ENCODE measurements at places on chromosomes 7 and 10.

GRCh38 chr7:79281426-79281825, 172.0 kb downstream of the MAGI2 start:
- DNase-seq: no peak

- no peak for DNase-seq
Measured at GRCh38 chr10:58994226-58995057, 182.0 kb upstream of the PHYHIPL start.

DNA sequence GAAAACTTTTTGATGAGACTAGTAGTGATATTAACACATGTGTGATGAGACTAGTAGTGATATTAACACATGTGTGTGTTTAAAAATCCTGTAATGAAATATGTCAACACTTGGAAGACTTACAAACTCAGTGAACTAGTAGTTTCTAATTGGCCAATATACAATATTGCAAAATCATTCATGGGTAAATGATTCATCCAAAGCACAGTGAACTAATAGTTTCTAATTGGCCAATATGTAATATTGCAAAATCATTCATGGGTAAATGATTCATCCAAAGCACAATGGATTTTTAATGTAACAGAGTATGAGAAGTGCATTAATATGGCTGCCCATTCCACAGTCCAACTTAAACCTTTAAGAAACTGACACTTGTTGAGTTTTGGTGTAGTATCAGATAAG, 77.8 kb downstream of the ATAD1 start:
- no peak for DNase-seq

GRCh38 chr10:101358706-101359300, 4.8 kb downstream of the BTRC start:
- DNase-seq: no peak

DNA sequence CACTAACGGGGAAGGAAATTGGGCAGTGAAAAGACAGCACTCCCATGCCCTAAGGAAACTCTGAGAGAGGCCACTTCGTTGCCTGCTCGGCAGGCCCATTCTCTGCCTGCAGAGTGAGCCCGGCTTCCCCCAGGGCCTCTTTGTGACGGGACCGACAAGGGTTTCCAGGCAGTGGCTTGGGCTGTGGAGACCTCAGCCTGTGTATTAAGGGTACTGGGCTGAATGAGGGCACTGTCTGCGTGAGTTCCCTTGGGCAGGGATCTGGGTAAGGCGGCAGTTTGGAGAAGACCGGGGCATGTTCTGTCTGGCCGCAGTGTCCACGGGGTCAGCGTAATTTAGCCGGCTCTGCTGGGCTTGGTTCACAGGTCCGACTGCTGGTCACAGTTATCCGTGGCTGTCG, 237.2 kb downstream of the MGMT start:
- DNase-seq: no peak

- DNase-seq: peak; percentile 32
Measured at GRCh38 chr10:24449321-24449740, 240.4 kb downstream of the KIAA1217 start.

- no peak for DNase-seq
Measured at GRCh38 chr7:151700586-151701165, 176.2 kb downstream of the PRKAG2 start.

- DNase-seq: no peak
Measured at GRCh38 chr10:5752301-5752871, 60.8 kb downstream of the GDI2 start.

GRCh38 chr7:2791390-2791789, 52.7 kb downstream of the GNA12 start:
- no peak for DNase-seq

- DNase-seq: no peak
Measured at GRCh38 chr10:15640536-15641085, 79.1 kb downstream of the ITGA8 start.

DNA sequence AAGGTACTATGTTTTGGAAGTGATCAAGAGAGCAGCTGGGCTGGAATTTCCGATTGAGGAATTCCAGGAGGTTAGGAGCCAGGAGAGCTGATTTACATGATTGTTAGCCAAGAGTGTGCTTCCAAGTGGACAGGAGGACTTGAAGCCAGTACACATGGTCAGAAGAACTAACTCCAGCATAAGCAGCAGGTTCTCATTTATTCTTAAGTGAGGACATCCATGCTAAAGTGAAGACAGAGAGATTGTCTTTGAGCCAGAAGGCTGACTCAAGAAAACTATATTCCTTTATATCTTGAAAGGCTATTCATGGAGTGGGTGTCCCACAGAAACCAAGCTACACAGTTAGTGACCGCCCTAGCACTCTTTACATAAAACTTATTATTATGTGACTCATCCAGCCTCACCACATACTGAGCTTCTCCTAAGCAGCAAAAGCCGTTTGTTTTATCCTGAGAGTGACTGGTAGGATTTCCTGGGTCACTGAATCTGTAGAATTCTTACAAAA, 56.7 kb upstream of the SEMA3A start:
- no peak for DNase-seq

DNA sequence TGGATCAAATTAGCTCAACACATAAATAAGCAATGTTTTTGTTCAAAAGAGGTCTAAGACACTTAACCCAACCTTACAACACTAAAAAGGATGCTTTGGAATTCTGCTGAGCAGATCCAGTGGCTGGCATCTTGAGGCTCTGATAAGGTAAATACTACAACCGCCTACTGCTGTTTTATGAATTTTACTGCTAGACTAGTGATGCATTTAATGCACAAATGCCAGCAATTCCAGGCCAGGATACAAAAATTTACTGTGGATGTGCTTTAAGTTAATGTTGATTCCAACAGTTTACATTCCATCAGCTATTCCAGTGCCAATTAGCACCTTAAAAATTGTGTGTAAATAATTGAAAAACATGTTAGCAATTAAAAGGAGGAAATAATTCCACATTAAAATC, 261.3 kb downstream of the PARD3 start:
- DNase-seq: no peak

- no peak for DNase-seq
Measured at GRCh38 chr7:140310337-140311002, 87.9 kb downstream of the SLC37A3 start.

DNA sequence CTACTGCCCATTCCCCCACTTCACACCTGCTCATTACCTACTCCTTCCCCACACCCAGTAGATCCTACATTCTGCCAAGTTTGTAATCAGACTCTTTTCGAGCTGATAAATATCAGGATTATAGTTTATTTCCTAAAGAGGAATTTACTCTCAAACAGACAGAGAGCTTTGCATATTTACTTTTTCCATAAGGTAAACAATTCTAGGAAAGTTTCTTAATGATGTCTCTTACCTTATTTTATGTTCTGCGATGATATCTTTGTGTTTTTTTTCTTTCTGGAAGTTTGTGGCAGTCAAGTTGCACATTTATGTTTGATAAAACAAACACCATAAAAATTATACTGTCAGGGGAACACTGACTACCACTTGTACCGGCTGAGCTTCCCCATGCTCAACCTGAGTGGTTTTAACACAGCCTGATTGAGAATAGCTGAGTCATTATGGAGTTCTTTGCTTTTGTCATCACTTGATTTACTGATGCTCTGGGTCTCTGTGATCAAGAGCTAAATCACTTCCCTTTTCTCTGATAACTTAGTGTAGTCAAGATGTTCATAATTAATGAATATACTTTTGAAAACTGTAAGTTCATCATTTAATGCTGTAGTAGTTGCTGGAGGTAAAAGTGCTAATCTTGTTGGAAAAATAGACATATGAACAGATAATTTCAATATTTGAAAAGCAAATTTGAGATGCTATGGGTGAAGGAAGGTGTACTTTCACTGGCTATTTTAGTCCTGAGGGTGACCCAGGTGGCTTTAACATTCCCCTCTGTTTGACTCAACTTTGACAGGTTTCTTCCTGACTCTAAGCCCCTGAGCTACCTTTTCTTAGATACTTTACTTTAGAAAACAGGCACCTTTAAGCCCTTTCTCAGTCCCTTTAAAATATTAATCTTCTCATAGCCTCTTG, 1034.5 kb upstream of the LRRTM3 start:
- DNase-seq: peak; percentile 11

- DNase-seq: no peak
Measured at GRCh38 chr7:39504963-39505362, 61.2 kb upstream of the YAE1 start.

GRCh38 chr10:23088609-23089008, 6.8 kb upstream of the MSRB2 start:
- DNase-seq: no peak

GRCh38 chr10:121732656-121733445, 134.6 kb upstream of the FGFR2 start:
- DNase-seq: no peak

DNA sequence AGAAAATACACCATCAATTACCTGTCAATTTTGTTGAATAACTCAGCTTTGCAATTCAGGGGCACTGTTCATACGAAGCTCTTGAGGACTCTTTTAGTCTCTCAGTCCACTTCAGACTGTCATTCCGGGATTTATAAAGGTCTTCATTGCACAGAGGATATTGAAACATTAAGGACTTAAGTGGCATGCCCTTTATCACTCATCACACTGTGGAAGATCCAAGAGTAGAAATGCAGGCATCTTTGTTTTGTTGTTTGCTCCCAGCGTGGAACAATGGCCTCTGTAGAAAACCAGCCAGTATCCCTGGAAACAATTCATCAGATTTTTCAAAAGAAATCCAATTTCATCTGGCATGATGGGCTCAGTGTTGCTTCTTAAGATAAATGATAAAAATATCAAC, 66.3 kb upstream of the LRGUK start:
- DNase-seq: no peak

DNA sequence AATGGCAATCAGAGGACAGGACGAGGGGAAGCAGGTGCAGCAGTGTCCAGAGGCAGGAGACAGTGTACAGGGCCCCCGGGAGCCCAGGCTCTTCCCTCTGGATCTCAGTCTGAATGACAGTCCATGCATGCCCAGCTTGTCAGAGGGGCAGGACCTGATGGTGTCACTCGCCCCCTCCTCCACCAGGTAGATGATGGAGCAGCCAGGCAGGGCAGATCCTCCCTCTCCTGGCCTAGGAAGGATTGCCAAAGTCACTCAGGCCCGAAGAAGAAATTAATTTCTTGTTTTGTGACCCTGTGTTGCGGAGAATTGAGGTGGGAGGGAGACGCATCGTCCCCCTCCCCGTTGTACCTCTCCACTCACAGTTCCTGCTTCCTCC, 4.0 kb downstream of the VSTM4 start:
- DNase-seq: no peak

DNA sequence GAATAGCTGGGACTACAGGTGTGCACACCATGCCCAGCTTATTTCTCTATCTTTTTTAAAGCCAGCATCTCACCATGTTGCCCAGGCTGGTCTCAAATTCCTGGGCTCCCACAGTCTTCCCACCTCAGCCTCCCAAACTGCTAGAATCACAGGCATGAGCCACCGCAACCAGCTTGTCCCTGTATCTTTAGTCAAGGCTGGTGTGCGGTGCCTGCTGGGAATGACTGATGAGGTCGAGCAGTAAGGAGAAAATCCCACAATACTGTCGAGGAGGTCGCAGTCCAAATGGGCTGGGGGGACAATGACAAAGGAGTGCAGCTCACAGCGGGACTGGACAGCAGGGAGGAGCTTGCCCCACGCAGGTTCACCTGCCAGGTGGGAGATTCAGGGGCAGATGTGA, 50.2 kb upstream of the CALN1 start:
- DNase-seq: no peak

DNA sequence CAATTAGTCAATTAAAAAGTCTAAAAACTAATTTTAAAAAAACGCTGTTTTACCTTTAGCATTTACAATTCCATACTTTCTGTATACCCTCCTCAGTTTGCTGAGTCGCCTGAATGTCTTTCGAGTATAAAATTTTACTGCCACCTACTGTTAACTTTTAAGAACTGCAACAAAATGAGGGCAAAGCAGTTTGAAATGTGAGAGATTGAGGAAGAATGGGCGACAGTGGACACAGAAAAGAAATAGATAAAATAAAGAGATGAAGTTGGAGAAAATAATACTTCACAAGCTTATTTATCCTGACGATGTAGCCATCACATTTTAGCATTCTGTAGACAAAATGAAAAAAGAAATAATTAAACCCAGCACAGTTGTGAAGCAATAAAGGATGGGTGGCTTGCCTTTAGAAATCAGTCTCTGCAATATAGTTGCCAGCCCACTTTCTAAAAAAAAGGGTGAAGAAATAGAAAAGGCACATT, 110.8 kb upstream of the PTN start:
- peak; percentile 74 for DNase-seq

- no peak for DNase-seq
Measured at GRCh38 chr10:6788731-6789130, 208.7 kb upstream of the PRKCQ start.

GRCh38 chr7:137919987-137920386, 73.2 kb upstream of the DGKI start:
- no peak for DNase-seq

DNA sequence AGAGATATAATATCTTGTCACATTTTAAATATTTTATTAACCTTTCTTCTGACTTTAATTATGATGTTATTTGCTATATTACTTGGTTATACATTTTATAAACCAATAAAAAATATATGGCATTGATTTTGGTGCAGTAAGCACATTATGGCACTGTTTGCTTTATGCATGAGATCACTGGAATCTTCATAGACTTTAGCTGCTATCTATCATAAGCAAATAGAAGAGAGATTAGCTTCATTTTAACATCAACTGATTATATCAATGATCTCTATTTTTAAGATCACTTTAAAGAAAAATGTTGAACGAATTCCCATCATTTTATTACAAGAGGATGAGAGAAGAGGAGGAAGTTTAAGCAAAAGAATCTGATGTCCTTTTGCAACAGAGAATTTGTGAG, 58.6 kb upstream of the CDK1 start:
- DNase-seq: no peak

DNA sequence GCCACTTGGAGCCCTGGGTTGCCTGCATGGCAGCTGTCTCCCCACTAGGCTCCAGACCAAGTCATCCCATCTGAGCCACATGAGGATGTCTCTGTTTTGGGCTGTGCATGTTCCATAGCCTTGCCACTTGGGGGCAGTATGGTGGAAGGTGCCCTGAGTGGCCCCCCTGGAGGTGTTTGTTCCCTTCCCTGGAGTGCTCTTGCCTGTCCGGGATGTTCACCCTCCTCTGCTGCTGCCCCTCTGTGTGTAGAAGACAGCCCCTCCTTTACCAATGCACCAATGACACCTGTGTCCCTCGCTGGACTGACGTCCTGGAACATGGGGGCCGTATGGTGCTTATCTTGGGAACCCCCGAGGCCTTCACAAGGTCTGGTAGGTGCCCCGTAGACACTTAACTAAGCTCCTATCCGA, 100.2 kb downstream of the ACTR3B start:
- DNase-seq: peak; percentile 62

- no peak for DNase-seq
Measured at GRCh38 chr10:80493522-80494051, 39.5 kb downstream of the TSPAN14 start.

- DNase-seq: no peak
Measured at GRCh38 chr10:7354330-7355047, 56.3 kb downstream of the SFMBT2 start.

- no peak for DNase-seq
Measured at GRCh38 chr7:3591944-3592343, 290.9 kb downstream of the SDK1 start.

Measured in NAMALWA (cell line).